ENCODE measurements at places on chromosomes 12 and 14. TPM values are rescaled to one million over a fixed set of nuclear protein-coding genes. Genes with fewer than 3 reads are reported as not detected.

DNA sequence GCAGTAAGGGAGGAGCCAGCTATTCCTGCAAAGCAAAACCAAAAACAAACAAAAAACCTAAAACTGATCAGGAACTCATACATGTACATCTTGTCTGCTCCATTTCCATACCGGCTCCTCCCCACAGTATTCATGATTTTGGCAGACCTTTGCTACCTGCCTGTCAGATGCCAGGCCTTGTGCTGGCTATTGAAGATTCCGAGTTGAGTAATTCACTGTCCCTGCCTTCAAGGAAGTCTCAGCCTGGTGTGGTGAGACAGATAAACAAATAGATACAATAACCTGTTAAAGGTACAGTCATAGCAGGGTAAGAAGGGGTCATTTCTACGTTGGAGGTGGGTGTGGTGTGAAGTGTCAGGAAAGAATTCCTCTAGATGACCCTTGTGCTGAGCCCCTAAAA lies 42.7 kb downstream of the SUSD6 start:
- H3K36me3 ChIP-seq = no peaks in the 10 kb centered on the region
- no peak for DNase-seq
- peaks cover 35% of the 10 kb centered on the region for H3K4me1 ChIP-seq
- no peaks in the 10 kb centered on the region for H3K27me3 ChIP-seq
- no peak overlapping the region for H3K4me3 ChIP-seq

DNA sequence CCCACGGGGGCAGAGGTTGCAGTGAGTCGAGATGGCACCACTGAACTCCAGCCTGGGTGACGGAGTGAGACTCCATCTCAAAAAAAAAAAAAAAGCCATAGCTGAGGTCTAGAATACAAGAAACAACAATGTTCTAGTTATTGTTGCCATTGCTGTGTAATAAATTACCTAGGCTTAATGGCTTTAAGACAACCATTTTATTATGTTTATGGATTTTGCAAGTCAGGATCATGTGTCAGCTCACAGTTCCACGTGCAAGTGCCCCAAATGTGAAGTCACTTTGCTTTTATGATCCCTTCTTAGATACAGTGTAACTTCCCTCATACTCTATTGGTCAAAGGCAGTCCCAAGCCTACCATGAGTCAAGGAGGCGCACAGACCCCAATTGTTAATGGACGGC lies 49.5 kb upstream of the RIC8B start:
- H3K27me3 ChIP-seq = no peaks in the 10 kb centered on the region
- H3K4me1 ChIP-seq = no peaks in the 10 kb centered on the region
- no peak overlapping the region for H3K4me3 ChIP-seq
- no peak for DNase-seq

GRCh38 chr12:93857991-93858447 lies 180.8 kb downstream of the CRADD start:
- no peak for DNase-seq
- H3K4me1 ChIP-seq = no peaks in the 10 kb centered on the region
- no peaks in the 10 kb centered on the region for H3K36me3 ChIP-seq
- no peaks in the 10 kb centered on the region for H3K27me3 ChIP-seq
- no peak overlapping the region for H3K27ac ChIP-seq

DNA sequence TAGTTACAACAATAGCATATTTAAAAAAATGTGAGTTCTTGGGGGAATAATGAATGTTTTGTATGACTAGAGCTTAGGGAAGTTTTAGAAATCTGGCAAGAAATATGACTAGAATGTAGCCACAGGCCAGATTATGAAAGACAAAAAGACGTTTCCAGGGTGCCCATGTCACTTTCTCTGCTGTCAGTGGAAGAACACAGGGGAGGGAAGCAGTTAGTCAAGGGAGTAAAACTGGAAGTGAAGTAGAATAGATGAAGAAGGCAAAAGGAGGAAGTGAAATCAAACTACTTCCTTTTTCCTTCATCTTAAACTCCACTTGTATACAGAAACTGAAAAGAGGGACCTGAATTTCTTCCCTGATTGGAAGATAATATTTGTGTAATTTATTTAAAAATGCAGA lies 81.2 kb upstream of the ATP2B1 start:
- no peak for DNase-seq
- no peak overlapping the region for H3K27ac ChIP-seq
- no peaks in the 10 kb centered on the region for H3K4me1 ChIP-seq

DNA sequence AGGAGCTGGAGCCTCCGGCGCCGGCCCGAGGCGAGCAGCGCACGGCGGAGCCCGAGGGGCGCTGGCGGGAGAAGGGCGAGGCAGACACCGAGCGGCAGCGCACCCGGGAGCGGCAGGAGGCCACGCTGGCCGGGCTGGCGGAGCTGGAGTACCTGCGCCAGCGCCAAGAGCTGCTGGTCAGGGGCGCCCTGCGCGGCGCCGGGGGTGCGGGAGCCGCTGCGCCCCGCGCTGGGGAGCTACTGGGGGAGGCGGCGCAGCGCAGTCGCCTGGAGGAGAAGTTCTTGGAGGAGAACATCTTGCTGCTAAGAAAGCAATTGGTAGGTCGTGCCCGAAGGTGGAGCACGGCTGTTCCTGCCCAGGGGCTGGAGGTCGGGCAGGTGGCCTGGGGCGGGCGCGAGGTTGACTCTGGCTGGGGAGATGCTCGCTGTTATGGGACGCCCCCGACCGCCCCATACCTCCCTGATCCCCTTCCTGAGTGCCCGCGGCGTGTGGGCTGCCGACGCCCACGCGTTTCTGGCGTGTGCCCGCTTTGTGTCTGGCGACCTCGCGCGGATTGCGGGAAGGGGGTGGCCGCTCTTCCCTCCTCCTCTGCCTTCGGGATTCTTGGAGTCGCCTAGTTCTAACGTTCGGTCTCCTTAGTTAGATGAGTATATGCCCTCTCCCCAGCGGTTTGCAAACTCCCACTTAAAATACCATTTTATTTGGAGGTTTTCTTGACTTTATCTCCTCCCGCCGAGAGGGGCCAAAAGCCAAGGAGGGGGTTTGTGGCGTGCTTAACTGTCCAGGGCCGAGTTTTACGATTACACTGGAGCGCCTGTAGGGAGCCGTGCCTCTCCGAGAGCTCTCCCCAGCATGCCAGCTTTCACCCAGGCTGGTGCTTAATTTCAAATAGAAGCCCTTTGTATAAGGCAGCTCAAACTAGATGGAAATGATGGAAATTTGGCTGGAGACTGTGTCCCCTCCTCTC lies 752 bp downstream of the DACT1 start:
- no peak overlapping the region for H3K27ac ChIP-seq
- H3K4me3 ChIP-seq = peak overlapping the region; percentile 73
- DNase-seq = peak; percentile 59
- H3K27me3 ChIP-seq = peaks cover 26% of the 10 kb centered on the region

The INSM2 gene
- not detected for total RNA-seq

DNA sequence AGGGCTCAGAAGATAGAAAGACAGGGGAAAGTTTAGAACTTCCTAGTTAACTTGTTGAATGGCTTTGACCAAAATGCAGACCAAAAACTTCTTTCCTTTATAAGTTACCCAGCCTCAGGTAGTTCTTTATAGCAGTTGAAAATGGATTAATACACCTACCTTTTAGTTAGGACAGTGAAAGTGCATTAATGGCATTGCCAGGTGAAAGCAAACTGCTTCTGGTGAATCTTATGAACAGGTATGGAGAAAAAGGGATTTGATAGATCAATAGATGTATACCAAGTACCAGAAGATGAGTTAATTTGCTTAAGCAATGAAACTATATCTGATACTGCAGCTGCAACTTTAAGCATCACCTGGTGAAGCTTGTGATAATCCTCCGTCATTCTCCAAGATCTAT lies 14.2 kb upstream of the STYK1 start:
- no peaks in the 10 kb centered on the region for H3K36me3 ChIP-seq
- no peaks in the 10 kb centered on the region for H3K27me3 ChIP-seq
- no peaks in the 10 kb centered on the region for H3K4me1 ChIP-seq
- no peak overlapping the region for H3K4me3 ChIP-seq

DNA sequence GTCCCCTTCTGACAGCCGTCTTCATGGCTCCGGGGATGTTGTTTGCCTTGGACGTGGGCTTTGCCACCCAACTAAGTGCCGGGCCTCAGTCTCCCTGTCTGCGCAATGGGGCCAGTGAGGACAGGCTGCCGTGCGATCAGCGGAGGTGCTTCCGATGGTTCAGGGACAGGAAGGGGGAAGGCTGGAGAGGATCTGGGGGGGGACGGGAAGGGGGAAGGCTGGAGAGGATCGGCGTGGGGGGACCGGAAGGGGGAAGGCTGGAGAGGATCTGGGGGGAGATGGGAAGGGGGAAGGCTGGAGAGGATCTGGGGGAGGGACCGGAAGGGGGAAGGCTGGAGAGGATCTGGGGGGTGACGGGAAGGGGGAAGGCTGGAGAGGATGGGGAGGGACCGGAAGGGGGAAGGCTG lies 3.4 kb downstream of the MMP17 start:
- no peaks in the 10 kb centered on the region for H3K36me3 ChIP-seq
- H3K4me3 ChIP-seq = peak overlapping the region; percentile 73
- DNase-seq = no peak
- no peak overlapping the region for H3K27ac ChIP-seq
- H3K4me1 ChIP-seq = peaks cover 7% of the 10 kb centered on the region
- peaks cover 29% of the 10 kb centered on the region for H3K27me3 ChIP-seq

DNA sequence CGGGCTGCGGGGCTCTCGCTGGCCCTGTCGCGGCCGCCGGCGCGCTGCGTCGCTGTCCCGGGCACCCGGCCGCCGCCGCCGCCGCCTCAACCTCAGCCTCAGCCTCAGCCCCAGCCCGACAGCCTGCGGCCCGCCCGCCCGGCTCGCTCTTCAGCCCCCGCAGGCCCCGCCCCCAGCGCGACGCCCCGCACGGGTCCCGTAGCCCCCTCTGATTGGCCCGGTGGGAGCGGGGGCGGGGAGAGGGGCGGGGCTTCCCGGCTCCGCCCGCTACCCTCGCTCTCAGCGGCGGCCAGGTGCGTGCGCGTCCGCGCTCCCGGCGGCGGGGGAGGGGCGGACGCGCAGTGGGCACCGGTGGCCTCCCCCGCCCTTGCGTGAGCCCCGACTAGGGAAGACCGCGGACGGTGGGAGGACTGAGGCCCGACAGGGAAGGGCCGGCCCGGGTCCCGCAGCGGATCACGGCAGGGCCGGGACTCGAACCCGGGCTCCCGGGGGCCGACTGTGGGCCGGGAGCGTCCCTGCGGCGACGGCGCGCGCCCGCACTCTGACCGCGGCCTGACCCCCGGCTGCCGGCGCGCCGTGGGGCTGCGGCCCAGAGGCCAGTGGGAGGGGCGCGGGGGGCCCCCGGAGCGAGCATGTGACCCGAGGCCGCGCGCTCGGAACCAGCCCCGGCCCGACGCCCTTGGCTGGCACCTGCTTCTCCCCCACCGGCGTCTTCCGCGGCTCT lies at the start of gene PPP1R13B:
Gene PPP1R13B (minus strand): TSS at position 125 of the 724 bp plus-strand sequence. CDS start 268 bp downstream, outside the sequence.
- peak within 1 kb of the TSS; percentile 88 for H3K4me3 ChIP-seq
- peaks cover 13% of the 10 kb centered on the region for H3K4me1 ChIP-seq
- peak; percentile 94 for DNase-seq
- H3K27me3 ChIP-seq = peaks cover 47% of the 10 kb centered on the region
- H3K27ac ChIP-seq = no peak within 1 kb of the TSS

The NGB gene
- total RNA-seq = 1.0 TPM

DNA sequence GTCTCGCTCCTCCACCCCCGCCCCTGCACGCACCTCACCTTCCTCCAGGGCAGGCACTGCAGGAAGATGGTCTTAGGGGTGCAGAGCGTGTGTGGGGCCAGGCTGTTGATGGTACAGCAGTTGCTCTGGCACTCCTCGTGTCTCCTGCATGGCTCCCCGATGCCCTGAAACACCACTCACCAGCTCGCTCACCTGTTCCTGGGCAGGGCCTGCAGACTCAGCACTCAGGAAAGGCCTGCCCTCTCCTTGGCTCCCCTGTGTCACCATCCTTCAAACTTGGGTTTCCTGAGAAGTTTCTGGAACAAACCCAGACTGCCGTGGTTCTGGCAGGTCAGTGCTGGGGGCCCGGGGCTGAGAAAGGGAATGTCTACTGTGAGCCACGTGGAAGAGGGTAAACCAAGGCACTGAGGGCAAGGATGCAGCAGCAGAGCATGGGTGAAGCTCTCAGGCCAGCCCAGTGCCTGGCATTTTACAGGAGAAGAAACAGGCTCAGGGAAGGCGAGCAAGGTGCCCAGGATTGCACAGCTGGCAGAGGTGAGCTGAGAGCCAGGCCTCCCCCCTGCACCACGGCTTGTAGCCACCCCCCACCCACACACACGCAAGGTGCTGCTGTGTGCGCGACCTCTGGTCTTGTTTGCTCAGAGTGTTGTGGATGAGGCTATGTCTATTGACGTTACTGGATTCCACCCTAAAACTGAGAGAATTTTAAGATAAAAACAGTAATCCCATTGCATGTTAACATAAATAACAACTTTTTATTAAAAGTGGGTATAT lies 5.5 kb downstream of the LRCOL1 start:
- H3K27ac ChIP-seq = no peak overlapping the region
- H3K4me3 ChIP-seq = no peak overlapping the region
- H3K27me3 ChIP-seq = peaks cover 80% of the 10 kb centered on the region
- DNase-seq = no peak
- no peaks in the 10 kb centered on the region for H3K36me3 ChIP-seq

The MMP17 gene
- 48.5 TPM for total RNA-seq

GRCh38 chr14:87992346-87992717 lies 650 bp downstream of the GALC start:
- peak overlapping the region; percentile 64 for H3K4me3 ChIP-seq
- peak overlapping the region; percentile 69 for H3K27ac ChIP-seq
- peak; percentile 50 for DNase-seq
- H3K36me3 ChIP-seq = no peaks in the 10 kb centered on the region

The SPATA7 gene
- 16.5 TPM for total RNA-seq

GRCh38 chr12:106492857-106493256 lies 89.9 kb upstream of the RFX4 start:
- no peak overlapping the region for H3K4me3 ChIP-seq
- peaks cover 30% of the 10 kb centered on the region for H3K4me1 ChIP-seq
- DNase-seq = no peak
- H3K36me3 ChIP-seq = no peaks in the 10 kb centered on the region

DNA sequence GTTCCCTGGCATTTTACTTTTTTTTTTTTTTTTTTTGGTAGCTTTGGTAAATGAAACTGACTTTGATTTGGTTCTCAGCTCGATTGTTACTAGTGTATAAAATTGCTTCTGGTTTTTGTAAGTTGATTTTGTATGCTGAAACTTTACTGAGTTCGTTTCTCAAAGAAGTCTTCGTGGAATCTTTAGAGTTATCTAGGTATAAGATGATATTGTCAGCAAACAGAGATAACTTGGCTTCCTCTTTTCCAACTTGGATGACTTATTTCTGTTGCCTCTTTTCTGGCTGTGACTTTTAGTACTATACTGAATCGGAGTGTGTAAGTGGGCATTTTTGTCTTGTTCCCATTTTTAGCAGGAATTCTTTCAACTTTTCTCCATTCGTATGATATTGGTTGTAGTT lies 28.1 kb downstream of the USP15 start:
- no peak for DNase-seq
- no peak overlapping the region for H3K27ac ChIP-seq
- no peaks in the 10 kb centered on the region for H3K27me3 ChIP-seq
- H3K36me3 ChIP-seq = no peaks in the 10 kb centered on the region
- H3K4me1 ChIP-seq = peaks cover 4% of the 10 kb centered on the region
- no peak overlapping the region for H3K4me3 ChIP-seq
